ENCODE measurements at places on chromosomes 16 and 17. TPM values are rescaled to one million over a fixed set of nuclear protein-coding genes. Genes with fewer than 3 reads are reported as not detected.

KRT39 gene
- not detected for total RNA-seq

DNA sequence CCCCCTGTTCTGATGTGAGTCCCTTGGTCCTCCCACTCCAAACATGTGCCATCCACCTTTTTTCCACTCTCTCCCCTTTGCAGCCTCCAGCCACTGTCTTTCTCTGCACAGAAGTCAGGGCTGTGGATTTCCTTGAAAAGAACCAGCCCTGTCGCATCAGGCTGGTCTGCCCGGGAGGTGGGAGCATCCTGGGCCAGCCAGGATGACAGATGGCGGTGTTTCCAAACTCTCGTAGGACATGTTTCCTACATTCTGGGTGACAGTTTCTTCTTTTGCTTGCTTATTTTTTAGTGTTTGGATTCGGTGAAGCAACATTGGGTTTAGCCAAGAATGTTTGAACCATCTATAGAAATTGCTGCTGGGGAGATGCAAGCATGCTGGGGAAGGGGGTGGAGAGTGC is 100.8 kb downstream of the CCDC182 start:
- no peak for DNase-seq

DNA sequence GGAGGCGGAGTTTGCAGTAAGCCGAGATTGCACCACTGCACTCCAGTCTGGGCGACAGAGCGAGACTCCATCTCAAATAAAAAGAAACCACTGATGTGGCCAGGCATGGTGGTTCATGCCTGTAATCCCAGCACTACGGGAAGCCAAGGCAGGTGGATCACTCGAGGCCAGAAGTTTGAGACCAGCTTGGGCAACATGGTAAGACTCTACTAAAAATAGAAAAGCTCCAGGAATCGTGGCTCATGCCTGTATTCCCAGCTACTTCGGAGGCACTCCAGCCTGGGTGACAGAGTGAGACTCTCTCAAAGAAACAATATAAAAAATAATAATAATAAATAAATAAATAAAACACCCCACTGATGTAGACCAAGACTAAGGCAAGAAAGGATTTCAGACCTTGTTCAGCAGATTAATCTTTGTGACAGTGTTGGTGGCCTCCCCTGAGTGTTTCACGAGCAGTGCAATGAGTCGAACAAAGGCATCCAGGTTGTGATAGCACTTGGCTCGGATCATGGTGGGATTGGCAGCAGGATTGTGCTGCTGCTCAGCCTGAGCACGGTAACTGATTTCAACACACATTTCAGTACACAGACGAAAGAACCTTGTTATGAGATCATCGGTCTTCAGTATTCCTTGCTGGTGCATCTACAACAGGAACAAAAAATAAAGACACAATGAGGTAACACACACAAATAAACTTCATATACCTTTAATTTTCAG is 18.6 kb downstream of the SETD6 start:
- DNase-seq: no peak

DNA sequence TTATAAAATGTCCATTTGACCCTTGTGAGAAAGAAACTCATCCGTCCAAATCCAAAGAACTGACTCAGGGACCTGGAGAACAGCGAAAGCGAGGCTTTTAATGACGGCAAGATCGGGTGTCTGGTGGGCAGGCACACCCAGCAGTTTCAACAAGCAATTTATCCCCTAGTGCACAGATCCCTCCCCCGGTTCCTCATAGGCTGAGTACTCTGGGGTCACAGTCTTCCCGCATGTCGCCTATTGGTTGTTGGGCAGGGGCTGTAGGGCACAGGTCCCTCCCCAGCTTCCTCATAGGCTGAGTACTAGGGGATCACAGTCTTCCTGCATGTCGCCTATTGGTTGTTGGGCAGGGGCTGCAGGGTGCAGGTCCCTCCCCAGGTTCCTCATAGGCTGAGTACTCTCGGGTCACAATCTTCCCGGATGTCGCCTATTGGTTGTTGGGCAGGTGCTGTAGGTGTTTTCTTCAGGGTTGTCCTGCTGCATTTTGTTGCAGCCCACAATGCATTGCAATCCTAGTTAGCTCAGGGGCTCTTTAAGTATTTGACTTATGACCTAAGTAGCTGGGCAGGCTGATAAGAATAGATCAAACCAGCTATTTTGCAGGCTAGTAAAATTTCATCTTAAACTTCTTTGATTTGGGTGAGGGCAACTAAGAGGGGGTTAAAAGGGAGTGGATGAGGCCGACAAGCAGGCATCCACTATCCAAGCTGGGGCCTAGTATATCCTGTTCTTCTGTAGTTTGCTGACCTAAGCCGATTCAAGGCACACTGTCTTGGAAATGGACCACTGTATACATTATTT is 3.6 kb upstream of the UTS2R start:
- no peak for DNase-seq

All from fibroblast of the aortic adventitia (primary cell).